ENCODE measurements at places on chromosomes 1 and 21.

DNA sequence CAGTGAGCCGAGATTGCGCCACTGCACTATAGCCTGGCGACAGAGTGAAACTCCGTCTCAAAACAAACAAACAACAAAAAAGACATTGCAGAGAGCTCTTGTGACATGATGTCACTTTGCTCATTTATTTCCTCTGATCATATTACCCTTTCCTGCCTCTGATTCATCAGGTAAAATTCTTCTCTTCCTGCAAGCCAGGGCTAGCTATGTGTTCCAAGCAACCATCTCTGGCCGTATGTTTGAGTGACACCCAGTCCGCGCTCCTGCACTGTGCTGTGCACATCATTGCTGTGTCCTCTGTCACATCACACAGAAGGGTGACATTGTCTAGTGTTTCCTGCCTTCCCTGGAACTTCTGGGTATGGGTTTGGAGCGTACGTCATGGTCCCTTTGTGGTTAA, 251.3 kb downstream of the PCP4 start:
- no peak for DNase-seq

GRCh38 chr1:234780531-234781162, 170.7 kb upstream of the IRF2BP2 start:
- peak; percentile 26 for DNase-seq

GRCh38 chr1:175536921-175537320, 206.5 kb downstream of the TNR start:
- no peak for DNase-seq

GRCh38 chr1:8839990-8840389, 22.6 kb upstream of the RERE start:
- DNase-seq, result no peak

DNA sequence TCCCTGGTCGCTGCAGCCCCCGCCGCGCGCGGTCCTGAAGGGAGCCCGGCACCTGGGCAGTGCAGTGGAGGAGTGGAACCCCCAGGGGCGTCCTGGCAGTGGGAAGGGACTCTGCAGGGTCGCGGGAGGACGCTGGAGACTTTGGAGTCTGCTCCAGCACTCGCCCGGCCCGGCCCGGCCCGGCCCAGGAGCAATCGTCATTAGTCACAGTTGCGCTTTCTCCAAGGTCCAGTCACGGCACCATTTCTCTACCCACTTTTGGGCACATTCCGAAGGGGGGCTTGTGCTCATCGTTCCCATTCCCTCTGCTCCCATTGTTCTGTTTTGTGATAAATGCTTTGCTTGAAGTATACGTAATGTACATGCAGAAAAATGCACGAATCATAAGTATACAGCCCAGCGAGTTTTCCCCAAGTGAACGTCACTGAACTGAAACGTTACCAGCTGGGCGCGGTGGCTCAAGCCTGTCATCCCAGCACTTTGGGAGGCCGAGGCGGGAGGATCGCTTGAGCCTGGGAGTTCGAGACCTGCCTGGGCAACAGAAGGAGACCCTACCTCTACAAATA, 999 bp downstream of the THAP3 start:
- peak; percentile 71 for DNase-seq

DNA sequence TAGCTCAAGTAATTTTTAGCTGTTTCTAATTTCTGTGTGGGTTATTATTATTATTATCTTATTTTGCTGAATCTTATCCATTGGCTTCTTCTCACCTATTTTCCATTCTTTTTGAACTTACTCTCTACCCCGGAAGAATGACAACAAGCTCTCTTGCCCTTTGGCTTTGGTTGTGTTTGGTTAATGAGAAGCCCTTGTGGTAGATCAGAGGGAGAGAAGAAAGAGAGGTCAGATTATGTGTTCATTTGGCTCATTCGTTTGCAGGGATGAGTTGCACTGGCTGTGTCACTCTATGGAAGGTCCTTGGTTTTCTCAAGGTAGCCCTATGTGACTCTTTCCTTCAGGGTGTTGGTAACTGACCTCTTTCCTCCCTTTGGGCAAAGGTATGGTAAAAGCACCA, 391.9 kb downstream of the LMO4 start:
- no peak for DNase-seq

- peak; percentile 69 for DNase-seq
These were observed 23.3 kb downstream of the NGF start for GRCh38 chr1:115314765-115315164.

DNA sequence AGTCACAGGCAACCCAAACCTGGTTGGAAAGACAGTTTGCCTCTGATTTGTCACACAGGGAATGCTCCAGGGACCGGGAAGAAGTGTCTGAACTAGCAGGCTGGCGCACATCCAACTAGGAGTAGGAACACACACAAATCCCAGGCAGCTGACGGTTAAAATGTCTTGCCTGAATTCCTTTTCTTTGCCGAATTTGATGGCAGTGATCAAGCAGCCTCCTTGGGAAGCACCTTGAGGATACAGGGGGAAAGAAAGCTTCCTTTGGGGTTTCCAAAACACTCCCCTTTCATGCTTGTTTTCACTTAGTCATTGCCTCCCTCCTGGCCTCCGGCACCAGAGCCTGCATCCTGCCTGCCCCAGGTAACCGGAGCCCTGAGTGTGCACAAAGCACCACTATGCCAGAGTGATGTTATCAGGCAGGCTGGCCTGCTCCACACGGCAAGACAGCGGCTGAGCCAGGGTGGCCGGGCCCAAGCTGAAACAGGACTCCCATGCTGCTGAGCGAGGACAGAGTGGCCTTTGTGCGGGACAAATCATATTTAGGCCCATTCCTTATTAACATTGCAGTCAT, 193.8 kb downstream of the LMX1A start:
- DNase-seq, result no peak

Data from GM03348 (cell line).